NCI-H1417 treated with DMSO at 0.1 percent for 48 hours (cell line): ENCODE measurements at places on chromosomes 6 and 20.

- no peak for DNase-seq
Observed at GRCh38 chr20:58871533-58872102, 19.1 kb downstream of the GNAS start.

DNA sequence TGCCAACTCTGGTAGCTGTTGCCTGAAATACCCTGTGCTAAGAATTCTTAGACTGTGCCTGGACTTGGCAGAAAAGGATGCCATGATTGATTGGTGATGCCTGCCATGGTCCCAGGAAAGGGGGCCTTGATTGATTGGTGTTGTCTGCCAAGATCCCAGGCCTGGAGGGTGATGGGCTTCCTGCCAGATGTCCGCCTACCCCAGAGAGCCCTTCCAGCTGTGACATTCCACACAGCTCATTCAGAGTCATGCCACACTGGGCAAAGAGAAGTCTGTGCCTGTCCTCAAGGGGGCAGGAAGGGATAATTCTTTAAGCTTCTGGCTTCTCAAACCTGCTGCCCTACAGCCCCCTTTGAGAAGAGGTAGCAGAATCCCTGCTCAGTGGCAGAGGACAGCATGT is 24.6 kb downstream of the RIMS4 start:
- DNase-seq: no peak

DNA sequence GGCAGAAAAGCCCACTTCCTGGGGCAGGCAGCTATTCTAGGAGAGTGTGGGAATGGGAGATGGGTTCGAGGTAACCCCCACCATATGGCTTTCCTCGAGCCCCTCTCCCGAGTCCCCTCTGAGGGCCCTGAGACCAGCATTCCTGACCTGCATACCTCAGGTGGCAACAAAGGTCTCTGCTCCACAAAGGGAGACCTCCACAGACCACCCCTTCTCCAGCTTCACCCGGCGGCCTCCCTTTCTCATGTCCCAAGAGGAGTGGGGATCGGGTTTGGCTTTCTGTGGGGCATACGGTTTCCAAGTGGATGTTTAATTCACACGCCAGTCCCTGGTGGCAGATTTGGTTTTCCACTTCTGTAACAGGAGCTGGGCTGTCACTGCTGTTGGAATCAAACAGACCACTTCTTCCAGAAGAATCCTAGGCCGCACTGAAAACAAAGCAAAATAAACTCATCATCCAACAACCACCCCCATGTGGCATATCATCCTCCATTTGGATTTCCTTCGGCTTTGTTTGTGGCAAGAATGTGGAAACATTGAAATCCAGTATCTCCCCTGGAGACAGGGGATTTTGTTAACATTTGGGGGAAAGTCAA is 83.2 kb downstream of the DLL1 start:
- no peak for DNase-seq

DNA sequence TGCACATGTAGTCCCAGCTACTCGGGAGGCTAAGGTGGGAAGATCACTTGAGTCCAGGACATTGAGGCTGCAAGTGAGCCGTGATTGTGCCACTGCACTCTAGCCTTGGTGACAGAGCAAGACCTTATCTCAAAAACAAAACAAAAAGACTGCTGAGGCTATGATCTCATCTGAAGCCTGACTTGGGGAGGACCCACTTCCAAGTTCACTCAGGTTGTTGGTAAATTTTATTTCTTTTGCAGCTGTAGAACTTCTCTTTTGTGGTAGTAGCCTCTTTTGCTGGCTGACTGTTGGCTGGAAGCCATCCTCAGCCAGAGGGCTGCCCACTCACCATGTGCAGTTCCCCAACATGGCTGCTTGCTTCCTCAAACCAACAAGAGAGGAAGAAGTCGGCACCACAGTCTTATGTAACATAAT is 36.8 kb upstream of the ME1 start:
- DNase-seq: no peak

DNA sequence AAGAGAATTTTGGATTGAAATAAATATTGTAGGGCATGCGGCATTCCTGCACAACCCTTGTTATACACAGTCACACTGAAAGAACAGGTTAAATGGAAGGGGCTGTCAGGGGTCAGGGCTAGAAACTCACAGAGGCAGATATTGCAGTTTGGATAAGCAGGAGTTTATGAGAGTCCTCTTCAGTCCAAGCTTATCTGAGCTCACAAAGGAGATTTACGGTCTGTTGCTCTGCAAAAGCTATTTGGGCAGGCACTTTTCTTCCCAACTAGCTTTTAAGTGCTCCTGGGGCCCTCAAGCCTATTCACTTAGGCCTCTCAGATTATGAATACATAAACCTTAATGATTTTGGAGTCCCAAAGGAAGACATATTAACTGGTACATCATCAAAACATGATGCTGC is 156.2 kb downstream of the SOX4 start:
- DNase-seq: peak; percentile 38

- no peak for DNase-seq
Observed at GRCh38 chr6:146361128-146361924, 182.3 kb upstream of the RAB32 start.

DNA sequence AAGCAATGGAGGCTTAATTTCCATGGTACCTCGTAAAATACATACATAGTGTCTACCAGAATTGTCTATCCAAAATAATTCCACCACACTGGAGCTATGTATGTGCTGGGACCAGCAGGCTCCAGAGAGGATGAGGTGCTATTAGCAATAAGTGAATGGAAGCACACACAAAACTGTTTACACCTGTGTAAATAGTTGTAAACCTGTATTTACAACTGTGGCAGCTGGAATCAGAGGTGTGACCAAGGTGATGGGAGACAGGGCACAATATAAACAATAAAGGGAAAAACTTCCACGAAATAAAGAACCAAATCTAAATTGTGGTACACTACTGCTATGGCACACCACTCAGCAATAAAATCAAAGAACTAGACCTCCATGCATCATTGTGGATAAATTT is 14.4 kb downstream of the RARS2 start:
- no peak for DNase-seq

DNA sequence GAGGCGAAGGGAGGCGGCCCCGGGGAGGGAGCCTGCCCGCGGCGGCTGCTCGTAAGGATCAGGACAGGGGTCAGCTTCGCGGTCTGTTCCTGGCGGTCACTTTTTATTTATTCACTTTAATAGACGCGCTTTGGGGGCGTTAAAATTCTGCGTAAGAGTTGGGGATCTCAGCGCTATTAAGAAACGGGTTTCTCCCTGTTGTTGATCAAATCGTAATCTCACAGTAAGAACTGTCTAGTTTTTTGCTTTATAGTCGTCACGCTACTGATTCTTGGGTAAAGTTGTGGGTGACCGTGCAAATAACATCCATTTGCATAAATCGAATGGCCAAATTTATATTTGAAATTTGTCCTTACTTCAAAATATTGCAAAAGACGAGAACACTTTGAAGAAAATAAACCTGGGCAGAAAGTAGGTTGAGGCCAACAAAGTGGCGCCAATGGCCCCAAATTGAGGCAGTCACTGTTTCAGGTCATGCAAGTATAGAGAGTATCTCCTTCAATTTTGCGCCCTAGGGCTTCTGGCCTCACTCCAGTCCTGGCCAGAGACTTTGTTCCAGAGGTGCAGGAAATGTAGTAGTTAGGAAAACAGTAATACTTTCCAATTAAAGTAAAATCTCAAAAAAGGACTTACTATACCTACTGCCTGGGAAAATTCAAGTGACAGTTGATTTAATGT is 963 bp upstream of the RMND1 start:
- no peak for DNase-seq

GRCh38 chr20:31602779-31603441 is 2.2 kb upstream of the ID1 start:
- no peak for DNase-seq

- DNase-seq: no peak
Observed at GRCh38 chr20:2919518-2920245, 46.4 kb downstream of the PTPRA start.

DNA sequence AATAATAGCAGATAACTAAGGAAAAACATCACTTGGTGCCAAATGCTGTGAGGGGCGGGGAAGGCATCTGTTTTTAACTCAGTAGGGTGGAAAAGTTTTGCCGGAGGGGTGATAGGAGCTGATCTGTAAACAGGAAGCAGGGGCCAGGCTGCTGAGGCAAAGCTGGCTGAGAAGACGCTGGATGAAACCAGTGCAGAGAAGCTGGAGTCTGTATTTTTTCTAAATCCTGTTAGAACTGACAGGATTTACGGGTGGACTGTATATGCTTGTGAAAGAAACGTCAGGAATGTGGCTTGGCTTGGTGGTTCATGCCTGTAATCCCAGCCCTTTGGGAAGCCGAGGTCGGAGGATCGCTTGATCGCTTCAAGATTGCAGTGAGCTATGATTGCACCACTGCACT is 5.6 kb downstream of the PCMTD2 start:
- no peak for DNase-seq
